H4 (cell line): ENCODE measurements at places on chromosomes 5 and 9. TPM values are rescaled to one million over a fixed set of nuclear protein-coding genes. Genes with fewer than 3 reads are reported as not detected.

The ADAMTS12 gene
- 11.6 and 14.7 TPM in 2 replicates for total RNA-seq

DNA sequence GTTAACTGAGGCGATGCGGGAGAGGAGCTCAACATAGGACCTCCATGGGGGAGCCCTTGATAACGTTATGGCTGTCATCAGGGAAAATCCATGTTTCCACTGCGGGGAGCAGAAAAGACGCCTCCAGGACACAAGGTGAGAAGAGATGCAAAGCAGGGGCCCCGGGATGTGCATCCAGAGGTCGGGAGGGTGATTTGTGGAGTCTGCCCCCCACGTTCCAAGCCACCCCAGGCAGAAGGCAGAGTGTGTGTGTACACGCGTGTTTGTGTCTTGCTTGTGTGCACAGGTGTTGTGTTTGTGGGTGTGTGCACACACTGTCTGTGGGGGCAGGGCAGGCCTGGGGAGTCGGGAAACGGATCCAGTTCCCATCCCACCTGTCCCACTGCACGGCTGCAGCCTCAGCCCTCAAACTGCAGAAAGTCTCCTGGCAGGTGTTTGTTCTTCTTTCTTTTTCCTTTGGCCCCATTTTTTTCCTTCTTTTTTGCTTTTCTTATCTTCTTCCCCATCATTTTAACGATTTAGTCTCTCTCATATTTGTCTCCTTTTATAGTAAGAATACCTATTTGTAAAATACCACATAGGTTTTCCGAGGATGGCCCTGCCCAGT, 17.4 kb upstream of the PLEKHG4B start:
- DNase-seq = no peak

DNA sequence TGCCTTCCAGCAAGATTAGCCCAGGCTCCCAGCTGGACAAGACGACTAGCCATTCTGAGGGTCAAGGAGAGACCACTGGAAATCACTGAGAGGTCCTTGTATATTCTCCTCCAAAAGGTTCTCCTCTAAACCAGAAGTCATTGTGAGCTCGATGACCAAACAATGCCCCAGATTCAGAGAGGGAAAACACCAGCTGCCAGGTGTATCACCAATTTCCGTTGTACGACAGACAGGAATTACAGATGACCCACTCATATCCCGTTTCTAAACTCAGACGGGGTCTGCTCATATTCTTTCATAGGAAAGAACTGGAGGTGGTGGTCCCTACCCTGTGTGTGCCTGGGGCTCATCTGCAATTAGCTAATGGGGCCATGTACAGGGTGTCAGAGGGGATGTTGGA, 14.2 kb downstream of the FAXDC2 start:
- no peak for DNase-seq

- no peak for DNase-seq
These were observed 792 bp downstream of the NTMT1 start for GRCh38 chr9:129626625-129627284.

DNA sequence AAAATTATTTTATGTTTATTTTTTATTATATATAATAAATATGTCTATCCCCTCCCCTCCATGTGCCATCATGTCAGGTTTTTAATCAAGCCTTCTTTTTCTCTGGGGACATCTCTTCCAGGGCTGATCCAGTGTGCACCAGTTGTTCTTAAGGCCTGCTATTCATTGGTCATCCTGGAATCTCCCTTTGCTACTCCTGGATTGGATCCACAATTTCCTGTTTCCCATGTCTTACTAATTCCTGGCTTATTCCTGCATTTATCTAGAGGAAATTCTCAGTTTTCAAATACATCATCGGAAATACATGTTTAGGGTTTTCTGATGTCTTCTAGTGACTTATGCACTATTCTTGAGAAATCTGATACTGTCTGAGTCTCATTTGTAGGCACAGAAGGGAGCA, 56.8 kb downstream of the ANGPTL2 start:
- DNase-seq = no peak

- DNase-seq = peak; percentile 61
These were observed 94.5 kb downstream of the PDE4D start for GRCh38 chr5:59798862-59799667.

GRCh38 chr5:159759791-159760290, 156.4 kb upstream of the ADRA1B start:
- no peak for DNase-seq

- DNase-seq = no peak
These were observed 5.0 kb upstream of the IRX4 start for GRCh38 chr5:1887588-1888360.

DNA sequence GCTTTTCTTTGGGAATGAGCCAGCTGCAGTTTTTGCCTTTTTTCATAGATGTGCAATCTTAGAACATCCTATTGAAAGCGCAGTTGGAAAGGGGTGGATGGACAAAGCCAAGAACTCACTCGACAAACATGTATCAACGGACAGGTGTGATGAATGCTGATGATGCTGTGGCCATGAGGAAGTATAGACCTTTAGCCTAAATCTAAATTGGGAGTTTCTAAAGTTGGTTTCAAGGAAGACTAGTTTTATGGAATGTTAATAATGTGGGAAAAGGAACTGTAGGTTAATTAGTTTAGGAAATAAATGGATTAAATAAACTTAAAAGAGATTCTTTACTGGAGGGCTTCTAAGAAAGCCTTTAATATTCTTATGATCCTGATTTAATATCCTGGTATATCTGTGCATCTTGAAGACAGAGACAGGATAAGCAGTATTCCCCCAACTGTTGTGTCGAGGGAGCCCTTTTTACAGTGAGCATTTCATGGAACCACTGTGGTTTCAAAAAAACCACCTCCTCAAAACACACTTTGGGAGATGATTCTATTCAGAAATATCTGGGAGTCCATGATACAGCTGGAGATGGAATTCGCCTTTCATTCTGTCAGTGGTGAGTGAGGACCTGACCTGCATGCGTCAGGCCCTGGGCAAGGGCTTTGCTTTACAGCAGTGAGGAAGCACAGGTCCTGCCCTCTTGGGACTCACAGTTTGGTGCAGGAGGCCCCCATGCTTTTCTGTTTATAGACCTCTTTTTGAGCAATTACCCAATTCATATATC, 82.6 kb downstream of the AOPEP start:
- DNase-seq = no peak

The UBE2B gene
- total RNA-seq = 36.0 and 43.8 TPM in 2 replicates

The CDX1 gene
- not detected in 2 replicates for total RNA-seq

The CHSY3 gene
- total RNA-seq = 9.3 and 9.8 TPM in 2 replicates

The F12 gene
- 5.8 and 7.3 TPM in 2 replicates for total RNA-seq

DNA sequence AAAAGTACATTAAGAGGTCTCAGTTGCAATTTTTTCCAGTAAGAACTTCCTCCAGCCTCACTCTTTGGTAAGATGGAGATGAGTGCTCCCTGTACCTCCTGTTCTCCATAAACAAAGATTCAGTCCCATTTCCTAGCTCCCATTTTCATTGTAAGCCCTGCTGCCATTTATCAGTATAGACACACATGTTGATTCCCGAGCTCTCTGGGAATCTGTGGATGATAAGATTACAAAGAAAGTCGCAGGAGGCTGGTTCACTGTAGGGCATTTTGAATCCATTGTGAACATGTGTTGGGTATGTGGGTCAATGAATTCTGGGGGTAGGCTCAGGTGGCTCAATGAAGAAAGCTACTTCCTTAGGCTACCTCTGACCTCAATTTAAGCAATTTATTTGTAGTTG, 36.7 kb downstream of the RGMB start:
- DNase-seq = no peak

DNA sequence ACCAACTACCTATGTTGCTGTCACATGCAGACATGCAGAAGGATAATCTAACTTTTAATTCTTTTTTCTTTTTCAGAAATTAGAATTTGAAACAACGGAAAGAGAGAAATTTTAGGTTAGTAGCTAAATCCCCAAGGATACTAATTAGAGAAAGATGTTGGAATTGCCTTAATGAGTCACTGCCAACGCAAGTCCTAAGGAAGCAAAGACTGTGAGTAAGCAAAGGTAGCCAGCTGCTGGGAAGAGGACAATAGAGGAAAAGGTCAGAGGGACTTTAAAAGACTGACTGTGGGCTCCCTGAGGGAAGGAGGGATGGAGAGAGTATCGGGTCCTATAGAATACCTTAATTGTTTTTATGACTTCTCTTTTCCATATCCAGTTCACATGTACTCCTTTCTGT, 461.9 kb upstream of the PAPPA start:
- DNase-seq = peak; percentile 33

- no peak for DNase-seq
These were observed 158.3 kb downstream of the DOCK2 start for GRCh38 chr5:169795338-169795737.

DNA sequence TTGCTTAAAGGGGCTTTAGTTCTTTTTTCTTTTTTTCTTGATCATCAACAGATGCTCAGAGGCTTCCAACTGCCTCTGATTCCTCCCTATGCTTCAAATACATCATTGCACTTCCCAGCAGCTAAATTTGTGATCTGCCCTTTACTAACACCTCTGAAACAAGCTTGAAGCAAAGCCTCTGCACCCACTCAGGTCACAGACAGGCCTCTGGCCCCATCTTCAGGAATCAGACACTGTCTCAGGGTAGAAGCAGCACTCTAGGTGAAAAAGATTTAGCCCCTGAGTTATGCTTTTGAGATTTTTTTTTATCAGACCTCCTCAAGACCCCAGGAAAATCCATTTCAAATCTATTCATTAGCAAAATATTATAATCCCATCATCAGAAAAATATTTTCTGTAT, 91.5 kb downstream of the MAMDC2 start:
- no peak for DNase-seq

The ZBTB34 gene
- 1.7 and 2.6 TPM in 2 replicates for total RNA-seq

DNA sequence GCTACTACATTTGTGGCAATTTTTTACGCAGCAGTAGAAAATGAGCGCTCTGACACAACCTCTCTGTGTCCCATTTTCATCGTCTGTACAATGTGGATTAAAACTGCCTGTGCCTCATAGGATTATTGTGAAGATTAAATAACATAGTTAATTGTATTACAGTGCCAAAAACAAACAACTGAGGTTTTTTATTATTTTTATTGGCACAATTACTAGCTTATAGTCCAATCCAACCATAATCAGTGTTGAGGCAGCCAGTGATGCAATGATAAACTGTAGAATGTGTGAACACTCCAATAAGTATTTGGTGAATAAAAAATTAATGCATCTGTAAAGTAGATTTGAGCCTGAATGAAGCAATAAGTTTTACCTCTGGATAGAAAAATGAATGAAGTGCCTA, 588.3 kb downstream of the DNAH5 start:
- DNase-seq = no peak

The RNF180 gene
- 6.3 and 6.6 TPM in 2 replicates for total RNA-seq

- no peak for DNase-seq
These were observed 32.6 kb downstream of the ECPAS start for GRCh38 chr9:111451570-111451969.

The PTGS1 gene
- total RNA-seq = 0.37 and 0.74 TPM in 2 replicates

GRCh38 chr5:134227259-134227658, 1.4 kb upstream of the PPP2CA start:
- no peak for DNase-seq

GRCh38 chr5:116371935-116372334, 202.7 kb downstream of the SEMA6A start:
- no peak for DNase-seq

The TRIM36 gene
- total RNA-seq = 7.5 and 20.0 TPM in 2 replicates

The GARIN3 gene
- total RNA-seq = not detected in 2 replicates

- DNase-seq = no peak
These were observed 221.0 kb upstream of the KLF4 start for GRCh38 chr9:107710546-107710945.

The CD14 gene
- total RNA-seq = not detected in 2 replicates

GRCh38 chr5:101643794-101644193, 652.3 kb downstream of the SLCO4C1 start:
- DNase-seq = no peak

DNA sequence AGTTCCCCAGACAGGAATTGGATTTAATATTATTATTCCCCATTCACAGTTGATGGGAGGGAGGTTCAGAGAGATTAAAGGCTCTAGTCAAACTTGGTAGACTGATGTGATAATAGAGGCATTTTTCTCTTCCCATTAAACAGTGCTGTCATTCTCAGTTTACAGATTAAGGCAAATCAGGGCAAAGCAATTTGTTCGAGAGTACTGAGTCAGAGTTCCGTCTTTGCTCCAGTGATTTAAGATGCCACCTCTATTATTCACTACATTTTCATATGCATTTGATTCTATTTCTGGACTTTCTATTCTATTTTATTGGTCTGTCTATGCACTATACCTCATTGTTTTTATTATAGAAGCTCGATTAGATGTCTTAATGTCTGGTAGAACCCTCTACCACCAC, 201.0 kb upstream of the RAI14 start:
- no peak for DNase-seq

- peak; percentile 86 for DNase-seq
These were observed 13.8 kb upstream of the CTSL start for GRCh38 chr9:87711857-87712800.

- DNase-seq = peak; percentile 94
These were observed 95.1 kb downstream of the ANXA2R start for GRCh38 chr5:42944989-42945388.

- no peak for DNase-seq
These were observed 4.0 kb upstream of the PSAT1 start for GRCh38 chr9:78292716-78293497.

- DNase-seq = no peak
These were observed 29.5 kb downstream of the PPARGC1B start for GRCh38 chr5:149759563-149759962.

DNA sequence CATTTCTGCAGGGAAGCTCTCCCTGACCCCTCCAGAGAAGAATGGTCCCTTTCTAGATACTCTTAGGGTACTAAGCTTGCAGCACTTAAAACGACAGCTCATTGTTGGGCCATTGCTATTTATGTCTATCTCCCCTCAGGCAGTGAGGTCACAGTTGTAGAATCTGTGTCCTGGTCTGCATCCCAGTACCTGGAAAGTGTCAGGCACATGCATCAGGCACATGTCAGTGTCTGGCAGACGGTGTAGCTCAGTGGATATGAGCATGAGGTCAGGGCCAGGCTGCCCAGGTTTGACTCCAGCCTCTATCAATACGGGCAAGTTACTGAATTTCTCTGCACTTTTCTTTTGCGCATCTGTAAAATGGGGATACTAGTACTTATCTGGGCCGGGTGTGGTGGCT, 22.2 kb upstream of the EEIG1 start:
- DNase-seq = no peak

- DNase-seq = no peak
These were observed 204.8 kb downstream of the MLLT3 start for GRCh38 chr9:20417373-20418080.

GRCh38 chr9:72362118-72362531, 2.9 kb downstream of the ZFAND5 start:
- no peak for DNase-seq

GRCh38 chr9:13431222-13431536, 151.7 kb upstream of the MPDZ start:
- DNase-seq = no peak

The SKP1 gene
- 886 and 1,193 TPM in 2 replicates for total RNA-seq

GRCh38 chr9:126569036-126569435, 44.7 kb upstream of the LMX1B start:
- DNase-seq = peak; percentile 50
